ENCODE measurements at places on chromosomes 3 and 15. TPM values are rescaled to one million over a fixed set of nuclear protein-coding genes. Genes with fewer than 3 reads are reported as not detected.

The HAPLN3 gene
- total RNA-seq = 5.4 TPM

DNA sequence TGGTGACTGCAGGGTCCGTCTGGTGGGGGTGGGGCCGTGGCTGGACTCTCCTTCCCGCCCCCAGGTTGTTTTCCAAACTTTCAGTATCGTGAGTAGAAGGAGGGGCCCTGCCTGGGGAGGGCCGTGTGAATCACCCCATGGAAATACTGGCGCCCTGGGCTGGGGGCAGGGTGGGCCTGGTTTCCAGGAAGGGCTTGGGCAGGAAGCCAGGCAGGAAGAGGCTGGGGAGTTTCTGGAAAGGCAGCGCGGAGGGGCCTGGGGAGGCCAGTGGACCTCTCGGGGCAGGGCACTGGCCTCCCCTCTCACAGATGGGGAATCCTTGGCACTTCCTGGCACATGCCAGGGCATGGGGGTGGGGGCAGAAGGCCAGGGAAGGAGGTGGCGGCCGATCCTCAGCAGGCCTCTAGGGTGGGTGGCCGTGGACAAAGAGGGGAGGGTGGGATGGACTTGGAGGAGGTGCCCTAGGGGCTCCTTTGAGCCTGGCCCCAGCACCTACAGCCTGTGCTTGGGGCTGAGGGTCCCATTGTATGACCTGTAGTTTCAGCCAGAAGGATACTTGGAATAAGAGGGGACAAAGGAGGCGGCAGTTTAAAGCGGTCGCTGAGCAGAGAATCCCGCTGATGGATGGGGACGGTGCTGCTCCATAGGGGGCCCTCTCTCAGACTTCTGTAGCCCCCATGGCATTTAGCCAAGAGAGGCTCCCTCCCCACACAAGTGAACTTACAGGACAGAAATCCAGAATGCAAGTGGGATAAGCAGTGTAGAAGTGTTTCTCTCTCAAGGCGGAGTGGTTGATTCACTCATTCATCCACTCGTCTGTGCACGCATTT, 56.5 kb upstream of the GATA2 start:
- DNase-seq = no peak

DNA sequence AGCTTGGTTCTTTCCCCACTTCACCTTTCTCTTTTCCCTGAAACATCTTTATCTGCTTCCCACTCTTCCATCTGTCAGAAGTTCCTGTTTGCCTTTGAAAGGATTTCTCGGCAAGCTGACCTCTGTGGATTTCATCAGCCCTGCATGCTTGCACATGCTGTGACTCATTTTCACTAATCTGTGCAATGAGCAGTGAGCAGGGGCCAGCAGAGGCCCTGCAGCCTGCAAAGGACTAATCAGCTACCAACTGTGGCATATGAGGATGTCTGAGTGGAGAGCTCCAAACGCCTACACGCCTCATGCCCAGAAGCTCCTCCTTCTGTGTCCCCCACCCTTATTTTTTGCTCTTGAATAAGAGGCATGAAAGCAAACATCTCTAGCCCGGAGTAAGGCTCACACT, 333.0 kb upstream of the SEMA6D start:
- peak; percentile 79 for DNase-seq

GRCh38 chr3:13009132-13009945, 63.9 kb downstream of the IQSEC1 start:
- DNase-seq = no peak

The SH3GL3 gene
- 0.20 TPM for total RNA-seq

GRCh38 chr3:134614955-134615354, 35.9 kb downstream of the KY start:
- no peak for DNase-seq

GRCh38 chr15:73684581-73685455, 635 bp downstream of the CD276 start:
- DNase-seq = peak; percentile 58

DNA sequence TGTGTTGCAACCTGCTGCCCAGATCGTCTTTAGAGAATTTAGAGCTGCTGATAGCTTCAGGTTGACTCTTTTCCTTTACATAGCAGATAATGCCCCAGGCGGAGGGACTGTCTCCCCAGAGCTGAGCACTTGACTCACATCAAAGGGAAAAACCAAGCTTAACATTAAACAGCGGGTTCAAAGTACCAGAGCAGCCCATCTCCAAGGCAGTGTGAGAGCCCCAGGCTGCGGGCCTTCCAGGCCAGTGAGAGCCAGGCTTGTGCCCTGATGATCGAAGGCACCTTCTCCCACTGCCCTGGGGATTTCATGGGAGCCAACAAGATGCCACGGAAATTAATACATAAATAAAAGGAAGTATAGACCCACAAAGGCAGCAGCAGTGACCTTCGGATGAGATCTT, 275.6 kb downstream of the XXYLT1 start:
- DNase-seq = no peak

GRCh38 chr15:62173215-62173614, 8.1 kb upstream of the C2CD4B start:
- DNase-seq = peak; percentile 23

- no peak for DNase-seq
Measured at GRCh38 chr15:43821505-43821904, 3.0 kb downstream of the MFAP1 start.

The BNC1 gene
- total RNA-seq = 167 TPM

DNA sequence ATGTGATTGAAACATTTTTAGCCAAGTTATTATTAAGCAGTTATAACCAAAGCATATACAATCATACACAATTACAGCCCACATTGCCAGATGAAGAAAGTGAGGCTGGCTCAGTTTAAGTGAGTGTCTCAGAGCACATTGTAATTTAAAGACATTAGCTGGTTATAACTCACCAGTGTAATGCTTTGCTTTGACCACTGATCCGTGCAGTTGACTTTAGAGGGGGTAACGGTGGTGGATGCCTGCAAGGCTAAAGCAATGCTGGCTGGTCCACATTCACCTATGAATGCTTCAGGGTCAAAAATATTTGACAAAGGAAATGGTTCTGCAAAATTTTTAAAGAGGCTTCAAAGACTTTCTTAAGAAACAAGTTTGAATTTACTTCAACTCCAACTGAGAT, 1.2 kb downstream of the C3orf85 start:
- DNase-seq = no peak

The CTXN2 gene
- not detected for total RNA-seq

- DNase-seq = no peak
Measured at GRCh38 chr15:34726406-34727100, 28.2 kb downstream of the GJD2 start.

DNA sequence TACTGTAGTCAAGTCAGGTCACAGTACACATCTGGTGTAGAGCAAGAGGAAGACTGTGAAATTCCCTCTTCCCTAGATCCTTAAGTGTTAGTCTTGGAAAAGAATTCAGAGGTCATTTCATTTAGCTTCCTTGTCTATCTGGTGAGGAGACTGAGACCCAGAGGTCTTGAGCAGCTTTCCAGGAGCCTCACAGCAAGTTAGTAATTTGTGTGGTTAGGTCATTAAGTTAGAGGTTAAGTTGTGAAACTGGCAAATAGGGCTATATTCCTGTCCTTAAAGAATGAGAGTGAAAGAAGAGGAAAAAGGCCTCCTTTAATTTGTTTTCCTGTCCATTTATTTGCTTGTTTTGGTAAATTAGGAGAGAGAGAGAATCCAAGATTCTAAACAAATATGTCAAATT, 9.0 kb downstream of the PODXL2 start:
- DNase-seq = no peak

GRCh38 chr3:111936191-111936841, 42.5 kb upstream of the ABHD10 start:
- DNase-seq = peak; percentile 65

The PLA2G4D gene
- total RNA-seq = 0.07 TPM

- DNase-seq = no peak
Measured at GRCh38 chr15:56959318-56959648, 40.8 kb downstream of the TCF12 start.

- no peak for DNase-seq
Measured at GRCh38 chr3:134810052-134810435, 15.0 kb downstream of the EPHB1 start.

DNA sequence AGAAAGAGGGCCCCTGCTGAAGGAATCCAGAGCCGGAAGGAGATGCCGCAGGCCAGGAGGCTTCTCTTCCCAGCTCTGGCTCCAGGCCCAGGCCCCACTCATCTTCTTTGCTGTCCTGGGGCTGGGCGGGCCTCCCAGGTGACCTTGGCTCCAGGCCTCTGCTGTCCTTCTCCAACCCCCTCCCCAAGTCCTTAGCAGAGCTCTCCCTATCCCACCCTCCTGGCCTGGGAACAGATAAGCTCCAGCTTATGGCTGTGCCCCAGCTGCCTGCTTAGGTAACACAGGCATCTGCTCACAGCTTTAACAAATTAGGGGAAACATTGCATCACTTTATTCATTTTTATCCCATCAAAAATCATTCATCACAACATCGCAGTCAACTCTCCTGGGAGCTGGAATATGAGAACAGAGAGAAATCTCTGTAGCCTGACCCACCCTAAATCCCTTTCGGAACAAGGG, 86.9 kb downstream of the SEMA5B start:
- DNase-seq = no peak

The ETV5 gene
- 53.6 TPM for total RNA-seq

The LCTL gene
- 0.14 TPM for total RNA-seq

The DNAJC13 gene
- total RNA-seq = 37.3 TPM

The GOLGA6D gene
- total RNA-seq = not detected

DNA sequence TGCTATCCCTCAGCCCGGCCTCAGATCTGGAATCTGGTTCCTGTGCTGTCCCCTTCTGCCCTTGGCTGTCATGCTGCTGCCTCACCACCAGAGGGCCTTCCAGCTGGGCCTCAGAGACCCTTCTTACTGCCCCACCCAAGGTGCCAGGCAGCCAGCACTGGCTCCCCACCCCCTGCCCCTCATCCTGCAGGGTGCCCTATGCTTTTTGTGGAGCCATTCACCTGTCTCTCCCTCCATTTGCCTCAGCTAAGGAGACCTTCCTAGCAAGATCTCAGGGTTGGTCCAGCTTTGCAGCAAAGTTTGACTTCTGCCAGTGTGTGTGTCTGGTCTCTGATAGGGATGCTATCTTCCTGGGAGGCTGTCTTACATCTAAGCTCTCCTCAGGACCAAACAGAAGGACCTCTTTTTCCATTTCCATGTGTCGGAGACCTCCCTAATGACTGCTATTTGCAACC, 1.9 kb upstream of the VWA5B2 start:
- DNase-seq = no peak

The SLC9C1 gene
- total RNA-seq = not detected

GRCh38 chr3:114442246-114442645, 148.4 kb downstream of the TIGIT start:
- DNase-seq = no peak

GRCh38 chr15:87850916-87851315, 405.6 kb downstream of the NTRK3 start:
- DNase-seq = no peak

DNA sequence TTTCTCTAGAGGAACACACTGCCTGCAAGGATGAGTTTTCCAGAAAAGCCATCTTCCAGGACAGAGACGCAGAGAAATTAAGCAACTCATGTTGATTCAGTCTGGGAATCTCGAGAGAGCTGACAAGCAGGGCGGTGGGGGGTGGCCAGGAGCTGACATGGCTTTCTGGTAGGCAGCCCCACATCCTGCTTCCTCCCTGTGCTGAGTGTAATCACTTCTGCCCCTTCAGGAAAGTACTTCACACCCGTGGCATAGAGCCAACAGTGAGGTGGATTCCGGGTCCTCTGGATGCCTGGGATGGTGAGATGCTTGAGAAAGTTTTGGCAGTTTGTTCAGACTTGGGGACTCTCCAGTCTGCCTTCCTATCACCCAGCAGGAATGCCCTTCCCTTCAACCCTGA, 221.1 kb downstream of the SLCO3A1 start:
- peak; percentile 63 for DNase-seq

DNA sequence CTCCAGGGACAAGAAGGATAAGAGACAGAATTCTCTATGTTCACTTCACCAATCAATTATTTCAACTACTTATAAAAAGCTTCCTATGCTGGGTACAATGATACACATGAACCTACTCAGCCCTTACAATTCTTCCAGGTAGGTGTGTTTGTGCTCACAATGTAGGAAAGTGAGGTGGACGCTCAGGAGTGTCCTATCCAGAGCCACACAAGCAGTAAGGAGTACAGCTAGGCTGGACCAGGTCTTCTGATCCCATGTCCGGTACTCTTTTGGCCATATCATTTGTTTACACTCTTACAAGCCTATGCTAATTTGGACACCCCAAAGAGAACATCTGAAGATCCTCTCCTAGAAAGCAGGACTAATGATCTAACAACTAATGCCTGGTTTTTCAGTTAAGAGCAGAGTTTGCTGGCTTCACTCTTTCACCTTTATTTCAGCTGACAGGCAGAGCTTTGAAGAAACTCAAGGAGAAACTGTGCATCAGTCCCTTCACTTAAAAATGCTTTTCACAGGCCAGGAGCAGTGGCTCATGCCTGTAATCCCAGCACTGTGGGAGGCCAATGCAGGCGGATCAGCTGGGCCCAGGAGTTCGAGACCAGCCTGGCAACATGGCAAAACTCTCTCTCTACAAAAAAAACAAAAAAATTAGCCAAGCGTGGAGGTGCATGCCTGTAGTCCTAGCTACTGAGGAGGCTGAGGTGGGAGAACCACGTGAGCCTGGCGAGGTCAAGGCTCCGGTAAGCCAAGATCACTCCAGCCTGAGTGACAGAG, 27.5 kb downstream of the IGF2BP2 start:
- DNase-seq = no peak

The ACVR2B gene
- 2.5 TPM for total RNA-seq

DNA sequence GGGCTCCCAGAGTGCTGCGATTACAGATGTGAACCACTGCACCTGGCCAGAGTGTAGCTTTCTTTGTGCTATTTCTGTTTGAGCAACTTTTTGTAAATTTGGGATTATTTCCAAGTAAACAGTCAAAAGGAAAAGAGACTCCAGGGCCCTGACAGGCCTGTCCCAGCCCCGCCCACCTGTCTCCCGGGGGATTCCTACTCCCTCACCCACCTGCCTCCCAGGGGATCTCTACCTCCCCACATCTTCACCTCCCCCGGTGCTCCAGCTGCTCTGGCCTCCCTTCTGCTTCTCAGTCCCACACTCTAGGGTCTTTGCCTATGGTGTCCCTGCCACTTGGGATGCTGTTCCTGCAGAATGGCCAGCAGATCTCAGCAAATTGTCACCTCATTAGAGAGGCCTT, 7.0 kb downstream of the RHCG start:
- DNase-seq = no peak

The PPM1M gene
- total RNA-seq = 9.2 TPM

- DNase-seq = no peak
Measured at GRCh38 chr3:189355115-189355480, 183.3 kb downstream of the TPRG1 start.

GRCh38 chr3:153284282-153284938, 122.4 kb downstream of the RAP2B start:
- peak; percentile 66 for DNase-seq

Data from foreskin keratinocyte (primary cell).